ENCODE measurements at places on chromosomes 5 and 9.

- no peak for DNase-seq
Observed at GRCh38 chr5:5634817-5635216, 212.3 kb downstream of the ICE1 start.

- DNase-seq: no peak
Observed at GRCh38 chr9:137145731-137146526, 7.0 kb downstream of the GRIN1 start.

DNA sequence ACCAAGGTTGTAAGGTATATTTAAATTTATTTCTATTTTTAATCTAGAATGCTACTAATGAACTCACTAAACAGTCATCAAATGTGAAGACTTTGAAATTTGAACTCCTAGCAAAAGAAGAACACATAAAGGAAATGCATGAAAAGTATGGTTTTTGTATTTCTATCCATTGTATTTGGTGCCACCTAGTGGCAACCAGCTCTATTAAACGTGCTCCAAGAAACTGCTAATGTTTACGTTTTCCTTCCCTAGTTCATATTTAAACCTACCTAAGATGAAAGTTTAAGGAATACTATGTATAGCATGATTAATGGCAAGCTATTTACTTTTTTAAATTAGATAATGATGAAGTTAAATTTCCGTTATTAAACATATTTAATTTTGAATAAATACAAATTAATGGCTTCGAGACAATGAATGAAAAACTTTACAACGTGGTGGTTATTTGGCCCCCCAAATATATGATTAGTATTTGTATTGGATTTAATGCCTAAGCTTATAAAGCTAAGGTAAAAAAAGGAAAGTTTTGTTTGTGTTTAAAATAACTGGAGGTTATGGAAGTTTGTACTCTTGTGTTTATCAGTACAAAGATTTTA lies 115.9 kb upstream of the SH3GL2 start:
- DNase-seq: peak; percentile 43

DNA sequence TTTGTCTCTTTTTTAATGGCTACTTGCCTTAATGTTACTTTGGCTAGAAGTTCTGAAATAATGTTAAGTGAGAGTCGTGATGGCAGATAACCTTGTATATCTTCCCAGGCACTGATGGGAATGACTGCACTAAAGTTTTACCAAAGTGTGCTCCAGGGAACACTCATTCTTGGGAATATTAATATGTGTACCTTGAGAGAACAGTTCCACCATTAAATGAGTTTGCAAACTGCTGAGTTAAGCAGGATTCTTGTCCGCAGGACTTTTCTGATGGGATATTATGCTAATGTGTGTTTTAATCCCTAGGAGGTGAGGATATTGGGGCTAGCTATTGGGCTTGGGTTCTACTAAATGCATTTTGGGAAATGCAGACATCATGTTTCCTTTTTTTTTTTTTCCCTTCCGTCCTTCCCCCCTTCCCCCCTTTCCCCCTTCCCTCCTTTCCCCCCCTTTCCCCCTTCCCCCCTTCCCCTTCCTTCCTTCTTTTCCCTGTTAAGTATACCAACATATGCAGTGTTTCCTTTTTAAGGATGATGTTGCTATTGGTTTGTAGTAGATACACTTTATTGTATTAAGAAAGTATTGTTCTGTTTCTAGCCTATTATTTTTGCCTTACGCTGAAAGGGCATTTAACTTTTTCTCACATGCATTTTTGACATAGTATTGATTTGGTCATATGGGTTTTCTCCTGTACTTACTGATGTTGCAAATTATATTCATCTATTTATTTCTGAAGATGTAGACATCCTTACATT lies 15.5 kb downstream of the ZBTB34 start:
- DNase-seq: no peak

- DNase-seq: no peak
Observed at GRCh38 chr9:135736272-135736978, 34.4 kb downstream of the KCNT1 start.

GRCh38 chr9:110316261-110317075 lies 21.2 kb downstream of the TXNDC8 start:
- no peak for DNase-seq

- no peak for DNase-seq
Observed at GRCh38 chr9:96617439-96618185, 2.0 kb downstream of the CDC14B start.

DNA sequence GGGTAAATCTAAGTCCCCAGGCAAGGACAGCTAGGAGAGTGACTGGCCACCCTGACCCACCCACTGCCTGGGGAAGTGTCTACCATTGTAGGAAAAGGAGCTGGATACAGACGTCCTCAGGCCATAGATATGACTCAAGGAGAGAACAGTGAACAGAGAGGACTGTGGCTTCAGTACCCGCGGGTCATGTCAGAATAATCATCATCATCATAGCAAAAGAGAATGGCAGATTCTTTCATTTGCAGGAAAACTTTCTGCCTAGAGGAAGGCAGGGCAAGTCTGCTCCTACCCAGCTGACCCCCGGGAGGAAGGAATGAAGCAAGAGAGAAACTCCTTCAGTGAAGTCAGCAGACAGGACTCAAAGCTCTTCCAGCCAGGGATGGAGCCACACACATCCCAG lies 52.2 kb upstream of the UBTD2 start:
- no peak for DNase-seq

- DNase-seq: no peak
Observed at GRCh38 chr9:76321195-76321828, 72.9 kb downstream of the RFK start.

DNA sequence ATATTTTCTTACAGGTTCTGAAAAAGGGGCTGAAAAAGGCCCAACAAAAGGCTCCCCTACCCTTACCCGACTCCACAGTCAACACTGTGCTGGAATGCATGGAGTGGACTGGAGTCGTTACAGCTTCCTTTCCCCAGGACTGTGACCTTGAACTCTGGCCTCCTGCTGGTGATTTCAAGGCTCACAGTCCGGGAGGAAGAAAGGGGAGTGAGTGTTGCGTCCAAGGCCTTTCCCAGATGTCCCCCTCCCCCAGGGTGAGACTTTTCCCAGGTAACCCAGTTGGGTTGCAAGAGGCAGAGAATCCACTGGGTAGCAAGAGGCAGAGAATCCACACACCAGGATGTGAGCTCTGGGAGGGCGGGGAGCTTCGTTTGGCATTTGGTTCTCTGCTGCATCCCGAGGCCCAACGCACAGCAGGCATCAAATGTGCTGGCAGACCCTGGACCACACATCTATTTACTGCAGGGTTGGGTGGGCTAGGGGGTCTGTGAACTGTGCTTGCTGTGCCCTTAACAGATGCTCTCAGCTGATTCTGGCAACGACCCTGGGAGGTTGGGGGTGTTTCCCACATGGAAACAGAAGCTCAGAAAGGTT lies 37.5 kb downstream of the FABP6 start:
- no peak for DNase-seq

- no peak for DNase-seq
Observed at GRCh38 chr9:104287253-104287878, 193.3 kb downstream of the SMC2 start.

DNA sequence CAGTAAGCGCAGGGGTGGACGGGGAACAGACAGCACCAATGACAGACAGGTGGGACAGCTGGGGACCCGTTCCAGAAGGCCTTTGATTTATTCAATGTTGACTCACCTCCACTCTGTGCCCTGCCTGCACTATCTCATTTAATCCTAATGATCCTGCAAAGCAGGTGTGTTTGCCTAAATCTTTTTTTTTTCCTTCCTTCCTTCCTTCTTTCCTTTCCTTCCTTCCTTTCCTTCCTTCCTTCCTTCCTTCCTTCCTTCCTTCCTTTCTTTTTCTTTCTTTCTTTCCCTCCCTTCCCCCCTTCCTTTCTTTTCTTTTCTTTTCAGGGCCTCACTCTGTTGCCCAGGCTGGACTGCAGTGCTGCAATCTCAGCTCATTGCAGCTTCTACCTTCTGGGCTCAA lies 17.1 kb upstream of the CORO2A start:
- DNase-seq: no peak

DNA sequence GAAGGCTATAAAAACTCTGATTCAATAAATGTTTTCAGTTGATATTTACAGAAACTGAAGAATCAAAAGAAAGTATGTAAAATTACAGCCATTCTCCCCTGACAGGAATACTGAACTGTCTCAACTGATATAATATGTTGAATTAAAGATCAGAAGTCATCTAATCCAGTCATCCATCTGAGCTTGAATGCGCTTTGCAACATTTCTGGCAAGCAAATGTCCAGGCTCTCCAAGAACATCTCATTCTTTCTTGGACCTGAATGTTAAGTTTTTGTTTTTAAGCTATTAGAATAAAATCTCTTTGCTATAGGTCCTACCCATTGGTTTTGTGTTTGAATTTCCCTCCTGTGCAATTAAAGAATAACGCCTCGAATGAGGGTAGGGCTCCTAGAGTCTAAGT lies 120.5 kb downstream of the MPDZ start:
- no peak for DNase-seq

DNA sequence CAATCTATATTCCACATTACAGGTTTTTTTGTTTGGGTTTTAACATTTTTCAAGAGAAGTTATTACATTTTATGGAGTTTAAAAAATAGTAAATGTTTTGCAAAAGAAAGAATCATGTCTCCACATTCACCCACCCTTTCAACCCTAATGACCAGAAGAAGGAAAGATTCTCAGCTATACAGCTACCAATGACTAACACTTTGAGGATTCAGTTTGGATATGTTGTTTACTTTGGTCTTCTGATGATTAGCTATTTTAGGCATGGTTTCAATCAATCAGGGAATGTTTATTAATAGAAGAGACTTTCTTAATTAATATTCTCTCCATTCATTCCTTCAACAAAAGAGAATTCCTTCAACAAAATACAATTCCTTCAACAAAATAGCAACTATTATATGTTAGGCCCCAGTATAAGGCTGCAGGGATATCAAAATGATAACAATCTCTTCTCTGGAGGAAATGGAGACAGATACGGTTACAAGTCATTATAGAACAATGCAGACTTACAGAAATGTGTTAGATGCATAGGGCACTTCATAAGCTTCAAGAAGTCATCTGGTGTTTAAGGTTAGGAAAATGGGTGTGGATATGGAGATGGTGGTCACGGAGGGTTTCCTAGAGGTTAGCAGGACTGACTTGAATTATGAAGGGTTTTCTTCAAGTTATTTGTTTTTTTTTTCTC lies 9.3 kb upstream of the NR3C1 start:
- no peak for DNase-seq

DNA sequence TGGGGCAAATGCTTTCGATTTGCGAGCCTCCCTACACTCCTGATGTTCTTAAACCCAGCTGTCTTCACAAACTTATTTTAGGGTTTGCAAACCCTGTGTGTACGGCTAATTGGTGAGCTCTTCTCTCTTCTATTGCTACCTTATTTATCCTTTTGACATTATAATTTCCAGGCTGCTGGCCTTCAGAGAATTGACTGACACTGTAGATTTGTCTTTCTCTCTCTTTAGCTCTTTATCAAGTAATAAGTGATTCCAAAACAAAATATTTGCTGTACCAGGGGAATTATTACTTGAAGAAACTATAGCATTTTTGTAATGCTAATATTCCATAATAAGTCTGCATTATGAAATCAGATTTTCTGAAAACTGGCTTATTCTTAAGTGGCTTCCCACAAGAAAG lies 92.5 kb downstream of the NPR3 start:
- no peak for DNase-seq

- DNase-seq: peak; percentile 28
Observed at GRCh38 chr9:83219924-83220438, 157.0 kb upstream of the RASEF start.

- DNase-seq: no peak
Observed at GRCh38 chr5:178751286-178751685, 20.8 kb upstream of the ZNF354A start.

DNA sequence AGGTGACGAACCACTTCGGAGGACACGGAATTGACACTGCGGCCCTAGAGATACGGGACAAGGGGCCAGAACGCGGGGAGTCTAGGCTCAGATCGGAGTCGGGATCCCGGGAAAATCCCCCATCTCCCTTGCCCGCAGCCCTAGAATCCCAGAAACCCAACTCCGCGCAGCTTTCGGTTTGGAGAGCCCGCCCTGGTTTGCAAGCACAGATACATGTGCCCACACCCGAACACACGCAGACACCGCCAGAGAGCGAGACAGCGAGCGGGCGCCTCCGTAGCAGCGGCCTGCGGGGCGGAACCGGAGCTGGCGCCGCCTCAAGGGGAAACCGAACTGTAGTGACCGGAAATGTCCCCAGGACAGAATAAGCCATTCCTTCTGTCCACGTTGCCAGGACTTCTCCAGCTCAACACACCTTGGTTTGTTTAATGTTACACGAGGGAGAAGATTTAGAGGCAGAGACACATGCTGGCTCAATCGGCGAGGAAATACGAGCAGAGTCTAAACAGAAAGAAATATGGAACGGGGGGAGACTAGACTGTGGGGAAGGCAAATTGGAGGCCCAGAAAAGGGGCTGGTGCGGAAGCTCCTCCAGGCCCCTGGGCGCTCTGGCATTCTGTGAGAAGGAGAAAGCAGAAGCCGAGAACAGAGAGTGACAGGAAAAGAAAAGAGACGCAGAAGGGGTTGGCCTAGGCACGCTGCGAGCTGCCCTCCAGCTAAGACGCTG lies 2.9 kb upstream of the PAX5 start:
- no peak for DNase-seq

GRCh38 chr9:69122549-69123141 lies 51.4 kb upstream of the TJP2 start:
- DNase-seq: peak; percentile 47

GRCh38 chr5:60243713-60244112 lies 350.2 kb upstream of the PDE4D start:
- DNase-seq: no peak

DNA sequence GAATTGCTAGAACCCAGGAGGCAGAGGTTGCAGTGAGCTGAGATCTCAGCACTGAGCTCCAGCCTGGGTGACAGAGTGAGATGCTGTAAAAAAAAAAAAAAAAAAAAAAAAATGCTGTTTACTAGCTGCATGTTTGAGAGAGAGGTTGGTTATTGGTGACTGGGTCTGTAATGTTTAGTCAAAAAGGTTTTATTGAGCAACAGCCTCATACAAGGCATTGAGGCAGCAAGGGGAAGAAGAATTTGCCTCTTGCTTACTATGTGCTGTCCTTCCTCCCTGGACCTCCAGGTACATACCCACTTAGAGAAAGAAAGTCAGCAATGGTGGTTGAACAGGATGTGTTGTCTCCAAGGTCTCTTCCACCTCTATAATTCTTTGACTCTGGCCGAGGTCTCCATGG lies 140.7 kb upstream of the SPRY4 start:
- DNase-seq: no peak

DNA sequence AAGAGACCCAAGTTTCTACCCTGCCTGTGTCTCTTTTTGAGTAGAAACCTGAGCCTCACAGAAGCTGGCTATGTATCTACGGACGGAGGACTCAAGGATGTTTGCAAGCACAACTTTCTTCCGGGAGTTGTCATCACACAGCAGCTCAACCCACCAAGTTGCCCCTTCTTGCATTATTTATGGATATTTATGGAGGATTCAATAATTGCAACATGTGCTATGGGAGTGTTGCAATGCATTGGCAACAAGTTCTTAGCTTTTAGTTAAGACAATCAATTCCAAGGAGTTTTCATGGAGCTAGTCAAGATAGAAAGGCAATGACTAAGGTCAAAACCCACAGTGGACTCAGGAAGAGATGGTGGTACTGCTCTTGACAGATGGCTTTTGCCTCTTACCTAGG lies 336.9 kb downstream of the ENC1 start:
- no peak for DNase-seq

- DNase-seq: no peak
Observed at GRCh38 chr9:111944241-111944866, 47.7 kb downstream of the UGCG start.
